ENCODE measurements at places on chromosomes 11 and 22.
A peak's percentile ranks its signal among the peaks of the same experiment; 100 is the strongest.

- no peak for DNase-seq
These were observed 7.9 kb downstream of the KLHL22 start for GRCh38 chr22:20487715-20488114.

GRCh38 chr11:10673501-10674062, 20.0 kb downstream of the IRAG1 start:
- DNase-seq = no peak

- no peak for DNase-seq
These were observed 345.5 kb upstream of the CTSC start for GRCh38 chr11:88683024-88683423.

- DNase-seq = no peak
These were observed 34.8 kb upstream of the POU2AF1 start for GRCh38 chr11:111413849-111414248.

DNA sequence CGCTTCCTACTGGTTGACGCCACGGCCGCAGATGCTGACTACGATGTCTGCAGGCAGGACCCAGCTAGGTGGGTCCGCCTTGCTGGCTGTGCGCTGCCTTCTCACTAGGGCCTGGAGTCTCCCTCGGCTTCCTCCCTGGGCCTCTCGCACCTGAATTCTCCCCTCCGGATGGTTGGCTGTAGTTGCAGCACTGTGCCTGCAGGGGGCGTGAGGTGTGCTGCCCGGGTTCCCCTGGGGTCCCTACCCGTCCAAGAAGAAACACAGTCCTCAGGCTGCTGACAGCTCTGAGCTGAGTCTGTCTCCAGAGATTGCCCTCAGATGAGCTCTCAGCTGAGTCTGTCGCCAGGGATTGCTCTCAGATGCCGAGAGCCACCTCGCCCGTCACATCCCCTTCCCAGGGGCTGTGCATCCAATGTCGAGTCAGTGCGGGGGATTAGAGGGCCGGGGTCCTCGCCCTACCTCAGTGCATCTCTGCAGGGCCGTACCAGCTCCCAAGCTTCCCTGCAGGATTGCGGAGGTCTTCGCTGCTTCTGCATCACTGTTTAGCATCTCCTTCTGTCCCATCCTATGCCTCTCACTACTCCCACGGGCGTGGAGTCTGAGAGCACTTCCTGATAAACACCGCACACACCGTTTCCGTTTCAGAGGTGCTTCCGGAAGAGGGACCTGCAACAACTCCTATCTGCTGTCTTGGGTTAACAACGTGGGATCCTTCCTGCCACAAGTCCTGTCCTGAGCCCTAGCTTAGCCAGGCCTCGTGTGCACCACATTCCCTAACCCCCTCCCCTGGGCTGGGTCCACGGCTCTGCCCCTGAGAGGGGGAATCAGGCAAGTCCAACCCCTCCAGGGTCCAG, 196.9 kb downstream of the CSNK2A3 start:
- no peak for DNase-seq

DNA sequence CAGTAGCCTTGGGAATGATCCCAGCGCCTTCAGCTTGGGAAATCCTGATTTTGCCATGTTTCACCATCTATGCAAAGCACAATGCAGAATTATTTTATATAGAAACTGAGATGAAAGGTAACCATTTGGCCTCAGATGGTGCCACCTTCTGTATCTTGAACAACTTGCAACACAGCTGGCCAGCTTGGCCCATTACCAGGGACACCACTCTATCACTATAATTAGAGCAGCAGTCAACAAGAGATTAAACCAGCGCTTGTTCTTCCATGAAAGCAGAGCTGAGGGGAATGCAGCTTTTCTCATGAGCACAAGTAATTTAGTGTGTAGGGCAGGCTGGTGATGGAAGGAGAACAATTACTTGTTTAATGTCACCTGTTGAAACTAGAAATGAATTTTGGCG, 6.7 kb upstream of the ZDHHC13 start:
- peak; percentile 37 for DNase-seq

DNA sequence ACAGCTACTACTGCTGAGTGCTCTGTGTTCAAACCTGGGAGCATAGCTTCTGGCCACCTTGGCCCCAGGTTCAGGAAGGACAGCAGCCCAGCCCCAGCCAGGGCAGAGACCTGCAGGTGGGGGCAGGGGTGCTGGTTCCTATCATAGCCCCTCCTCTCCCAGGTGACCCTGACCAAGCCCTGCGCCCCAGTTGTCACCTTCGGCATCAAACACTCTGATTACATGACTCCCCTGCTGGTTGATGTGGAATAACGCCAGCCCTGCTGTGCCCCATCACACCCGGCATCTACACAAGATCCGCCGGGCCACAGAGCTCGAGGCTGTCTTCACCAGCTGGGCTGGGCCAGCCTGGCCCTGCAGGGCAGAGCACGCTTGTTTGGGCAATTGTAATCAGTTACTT, 6.9 kb downstream of the SCGB1C1 start:
- no peak for DNase-seq

GRCh38 chr11:128315933-128316332, 271.4 kb downstream of the ETS1 start:
- no peak for DNase-seq

DNA sequence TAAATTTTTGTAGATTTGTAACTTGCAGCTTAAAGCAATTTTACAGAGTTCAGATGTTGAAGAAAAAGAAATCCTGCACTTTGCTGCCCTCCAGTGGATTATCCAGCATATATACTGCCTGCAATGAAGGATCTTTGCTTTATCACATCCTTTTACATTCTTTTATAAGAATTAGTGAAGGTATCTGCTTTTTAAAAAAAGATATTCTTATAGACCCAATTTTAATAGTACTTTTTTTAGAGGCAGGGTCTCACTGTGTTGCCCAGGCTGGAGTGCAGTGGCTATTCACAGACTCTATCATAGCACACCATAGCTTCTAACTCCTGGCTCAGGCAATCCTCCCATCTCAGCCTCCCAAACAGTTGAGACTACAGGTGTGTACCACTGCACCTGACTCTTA, 60.7 kb downstream of the TTC17 start:
- DNase-seq = no peak

DNA sequence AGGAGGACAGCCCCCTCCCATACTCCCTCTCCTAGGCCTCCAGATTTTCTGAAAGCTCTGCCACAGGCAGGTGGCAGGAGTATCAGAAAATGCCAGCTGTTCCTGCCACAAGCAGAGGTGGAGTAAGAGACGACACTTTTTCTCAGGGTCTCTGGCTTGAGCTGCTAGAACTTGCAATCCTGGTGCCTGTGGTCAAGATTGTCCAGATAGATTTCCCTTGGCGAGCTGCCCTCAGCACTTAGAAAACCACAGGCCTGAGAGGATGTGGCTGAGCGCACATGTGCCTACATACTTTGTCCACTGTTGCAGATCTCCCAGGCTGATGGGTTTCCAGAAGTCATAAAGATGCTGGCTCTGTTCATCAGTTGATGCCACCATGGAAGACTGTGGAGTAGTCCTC, 65.7 kb upstream of the NAV2 start:
- DNase-seq = no peak

DNA sequence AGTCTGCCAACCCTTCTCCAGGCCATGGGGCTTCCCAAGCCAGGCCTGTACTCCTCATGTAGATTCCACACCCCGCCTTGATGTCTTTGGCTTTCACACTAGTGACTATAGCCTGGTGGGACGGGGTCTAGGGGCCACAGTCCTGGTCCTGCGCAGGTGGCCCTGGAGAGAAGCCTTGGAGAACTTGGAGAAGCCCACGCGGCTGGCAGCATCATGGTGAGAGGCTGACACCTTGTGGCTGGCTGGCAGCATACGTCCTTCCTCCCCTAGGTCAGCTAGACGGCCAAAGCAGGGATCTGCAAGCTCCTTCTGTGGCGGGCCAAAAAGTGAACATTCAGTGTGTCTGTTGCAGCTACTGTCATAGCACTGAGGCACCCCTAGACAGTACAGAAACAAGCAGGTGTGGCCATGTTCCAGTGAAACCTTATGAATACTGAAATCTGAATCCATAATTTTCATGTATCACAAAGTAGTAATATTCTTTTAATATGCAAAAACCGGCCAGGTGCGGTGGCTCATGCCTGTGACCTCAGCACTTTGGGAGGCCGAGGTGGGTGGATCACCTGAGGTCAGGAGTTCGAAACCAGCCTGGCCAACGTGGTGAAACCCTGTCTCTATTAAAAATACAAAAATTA, 42.0 kb downstream of the FAM83F start:
- DNase-seq = no peak

- DNase-seq = no peak
These were observed 14.3 kb downstream of the ADORA2A start for GRCh38 chr22:24441406-24442351.

DNA sequence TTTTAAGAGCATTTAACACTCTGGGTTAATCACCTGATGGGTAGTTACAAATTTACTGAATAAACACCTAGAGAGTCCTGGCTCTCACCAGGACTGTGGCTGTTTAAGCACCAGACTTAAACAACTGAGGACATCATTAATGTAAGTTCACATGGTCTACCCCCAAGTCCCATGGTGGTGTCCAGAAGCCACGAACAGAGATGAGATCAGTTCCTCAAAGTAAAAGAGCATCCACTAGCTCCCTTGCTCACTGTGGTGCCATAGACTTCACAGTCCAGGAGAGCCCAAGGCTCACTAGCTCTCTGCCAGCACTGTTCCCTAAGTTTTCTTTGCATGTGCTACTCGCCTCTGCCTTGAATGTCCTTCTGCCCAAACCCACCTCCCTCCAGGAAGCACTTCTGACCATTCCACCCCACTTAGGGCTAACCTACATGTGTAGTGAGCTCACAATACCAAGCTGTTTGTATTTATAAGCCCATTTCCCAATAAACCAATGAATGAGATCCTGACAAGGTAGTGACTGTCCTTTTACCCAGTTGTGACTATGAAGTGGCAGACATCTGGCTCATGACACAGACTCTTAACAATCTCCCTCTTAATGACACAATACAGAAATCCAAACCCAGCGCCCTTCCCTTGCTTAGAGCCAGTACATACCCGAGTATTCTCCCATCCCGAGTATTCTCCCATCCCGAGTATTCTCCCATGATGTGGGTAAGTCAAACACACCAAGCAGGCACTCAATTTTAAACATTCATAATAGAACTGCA, 15.7 kb downstream of the NAP1L4 start:
- no peak for DNase-seq

GRCh38 chr11:108302121-108302785, 79.4 kb downstream of the ATM start:
- no peak for DNase-seq

DNA sequence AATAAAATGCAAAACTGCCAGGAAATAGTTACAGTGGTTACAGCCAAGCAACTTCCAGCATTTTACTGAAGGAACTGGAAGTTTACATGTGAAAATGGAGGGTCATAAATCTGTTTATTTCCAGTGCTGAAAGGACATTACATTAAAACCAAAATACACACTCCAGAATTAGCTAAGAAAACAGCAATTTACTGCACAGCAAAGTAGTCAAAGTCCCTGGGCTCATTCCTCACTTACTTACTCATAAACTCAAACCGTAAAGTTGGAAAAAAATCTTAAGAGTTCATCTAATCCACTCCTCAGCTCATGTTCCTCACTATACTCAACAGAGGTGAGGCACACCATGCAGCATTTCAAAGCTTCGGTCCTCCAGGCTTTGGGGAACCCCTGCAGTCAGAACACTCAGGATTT, 17.4 kb downstream of the CTSC start:
- no peak for DNase-seq

DNA sequence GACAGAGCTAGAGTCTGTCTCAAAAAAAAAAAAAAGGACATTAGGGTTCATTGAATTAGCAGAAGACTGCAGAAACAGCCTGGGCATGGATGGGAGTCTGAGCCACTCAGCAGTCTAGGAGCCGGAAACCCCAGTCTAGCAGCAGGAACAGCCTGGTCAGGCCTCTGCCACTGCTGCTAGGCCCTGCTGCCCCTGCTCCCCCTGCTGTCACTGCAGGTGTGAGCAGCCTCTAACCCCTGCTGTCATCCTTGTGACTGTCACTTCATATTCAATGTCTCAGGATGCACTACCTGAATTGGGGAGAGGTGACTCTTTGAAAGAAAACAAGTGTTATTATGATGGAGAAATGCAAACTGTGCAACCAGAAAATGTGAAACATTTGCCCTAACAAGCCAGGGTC, 7.0 kb upstream of the DDX17 start:
- peak; percentile 4 for DNase-seq

GRCh38 chr11:21501245-21501644, 691.6 kb upstream of the ANO5 start:
- DNase-seq = no peak

GRCh38 chr22:19063581-19064353, 58.4 kb downstream of the DGCR2 start:
- no peak for DNase-seq

DNA sequence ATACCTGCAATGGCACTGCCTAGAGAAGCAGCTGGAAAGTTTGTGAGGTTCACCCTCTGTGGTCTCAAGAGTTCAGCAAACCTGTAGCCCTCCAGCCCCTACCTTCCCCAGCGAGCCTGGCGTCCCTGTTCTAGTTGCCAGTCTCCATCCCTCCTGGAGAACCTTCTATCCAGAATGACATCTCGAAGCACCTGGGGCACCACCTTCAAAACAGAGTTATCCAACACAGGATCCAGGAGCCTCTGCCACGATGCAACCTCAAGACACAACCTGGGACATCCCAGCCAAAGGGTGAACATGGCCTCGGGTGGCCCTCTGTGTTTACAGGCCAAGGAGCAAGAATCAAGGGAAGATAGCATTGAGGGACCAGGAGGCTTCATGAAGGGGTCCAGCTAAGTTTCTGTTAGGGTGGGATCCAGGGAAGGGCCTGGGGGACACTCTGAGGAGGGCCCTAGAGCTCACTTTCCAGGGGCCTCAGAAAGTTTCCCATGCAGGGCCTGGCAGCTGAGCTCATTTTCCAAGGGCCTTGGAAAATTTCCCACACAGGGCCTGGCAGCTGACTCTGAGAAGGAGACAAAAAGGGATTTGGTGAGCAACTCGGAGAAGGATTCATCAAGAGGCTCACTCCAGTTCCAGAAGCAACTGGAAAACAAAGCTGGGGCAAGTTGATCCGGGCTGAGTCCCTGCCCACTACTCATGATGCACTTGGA, 36.9 kb upstream of the SYT13 start:
- DNase-seq = no peak

- DNase-seq = peak; percentile 47
These were observed 28.9 kb downstream of the AP1B1 start for GRCh38 chr22:29359469-29359868.

- DNase-seq = no peak
These were observed 140.5 kb downstream of the COMMD9 start for GRCh38 chr11:36148701-36149100.

- no peak for DNase-seq
These were observed 1.4 kb downstream of the DTX4 start for GRCh38 chr11:59173080-59173963.

DNA sequence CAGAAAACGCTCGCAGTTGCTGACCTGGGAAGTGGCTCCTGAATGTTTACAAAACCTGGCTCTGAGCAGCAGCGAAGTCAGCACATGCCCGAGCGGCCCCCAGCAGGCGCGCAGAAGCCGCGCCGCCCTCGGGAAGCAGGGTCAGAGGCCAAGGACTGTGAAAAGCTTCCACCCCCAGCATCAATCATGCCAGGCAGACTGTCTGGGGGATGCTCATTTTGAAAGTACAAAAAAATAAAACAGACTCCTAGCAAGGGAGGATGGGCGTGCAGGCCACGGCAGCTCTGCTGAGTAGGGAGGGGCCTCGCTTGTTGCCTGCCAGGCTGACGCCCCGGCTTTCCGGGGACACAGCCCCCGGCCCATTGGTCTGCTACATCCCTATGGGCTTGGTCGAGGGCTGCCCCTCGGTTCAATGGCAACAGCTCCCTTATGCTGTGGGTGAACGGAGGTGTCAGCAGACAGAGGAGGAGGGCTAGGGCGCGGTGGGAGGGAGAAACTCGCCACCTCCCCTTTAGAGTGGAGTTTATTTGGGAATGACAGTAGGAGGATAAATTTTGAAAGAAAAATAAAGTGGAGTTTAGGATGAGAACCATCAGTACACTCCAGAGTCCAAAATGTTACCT, 37.7 kb upstream of the GNB1L start:
- no peak for DNase-seq
